Stimulated activated CD4-positive, alpha-beta T cell treated with anti-CD3 and anti-CD28 coated beads, Interleukin-12 subunit alpha, Interleukin-12 subunit beta, amount 100 ng/mL, for 4 hours (primary cell): ENCODE measurements at places on chromosomes 2 and 18.

DNA sequence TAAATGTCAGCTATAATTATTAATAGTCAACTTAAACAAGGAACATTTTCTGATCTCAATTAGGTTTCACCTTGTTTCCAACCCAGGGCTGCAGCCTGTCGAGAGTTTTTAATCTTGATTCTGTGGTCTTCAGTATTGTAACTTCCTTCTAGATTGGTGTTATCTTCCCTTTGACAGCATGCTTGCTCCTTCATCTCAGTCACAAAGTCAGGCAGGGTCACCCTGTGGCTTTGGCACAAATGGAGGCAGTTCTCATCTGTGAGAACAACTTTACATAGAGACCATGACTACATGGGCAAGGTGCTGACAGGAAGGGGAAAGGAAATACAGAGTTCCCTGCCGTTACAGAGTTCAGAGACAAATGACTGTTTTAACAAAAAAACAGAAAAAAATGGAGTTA is 50.5 kb downstream of the HNRNPLL start:
- DNase-seq, result no peak

DNA sequence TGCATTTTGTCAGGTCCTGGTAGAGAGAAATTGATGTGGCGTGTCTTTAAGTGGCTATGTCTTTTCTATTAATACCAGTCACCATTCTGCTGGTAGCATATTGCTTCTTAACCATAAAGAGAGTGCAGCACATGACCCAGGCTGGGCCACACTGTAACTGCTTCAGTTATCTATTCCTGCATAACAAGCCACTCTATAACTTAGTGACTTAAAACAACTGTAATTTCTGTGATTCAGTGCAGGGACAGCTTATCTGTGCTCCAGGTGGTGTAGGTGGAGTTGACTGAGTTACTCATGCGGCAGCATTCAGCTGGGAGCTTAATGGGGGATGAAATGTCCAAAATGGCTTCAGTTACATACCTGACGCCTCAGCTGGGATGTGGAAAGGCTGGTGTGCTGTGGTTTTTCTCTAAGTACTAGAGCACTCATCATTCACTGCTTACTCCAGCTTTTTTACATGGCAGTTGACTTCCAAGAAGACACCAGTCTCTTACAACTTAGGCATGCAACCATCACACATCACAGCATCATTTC is 742.4 kb downstream of the SATB2 start:
- no peak for DNase-seq

DNA sequence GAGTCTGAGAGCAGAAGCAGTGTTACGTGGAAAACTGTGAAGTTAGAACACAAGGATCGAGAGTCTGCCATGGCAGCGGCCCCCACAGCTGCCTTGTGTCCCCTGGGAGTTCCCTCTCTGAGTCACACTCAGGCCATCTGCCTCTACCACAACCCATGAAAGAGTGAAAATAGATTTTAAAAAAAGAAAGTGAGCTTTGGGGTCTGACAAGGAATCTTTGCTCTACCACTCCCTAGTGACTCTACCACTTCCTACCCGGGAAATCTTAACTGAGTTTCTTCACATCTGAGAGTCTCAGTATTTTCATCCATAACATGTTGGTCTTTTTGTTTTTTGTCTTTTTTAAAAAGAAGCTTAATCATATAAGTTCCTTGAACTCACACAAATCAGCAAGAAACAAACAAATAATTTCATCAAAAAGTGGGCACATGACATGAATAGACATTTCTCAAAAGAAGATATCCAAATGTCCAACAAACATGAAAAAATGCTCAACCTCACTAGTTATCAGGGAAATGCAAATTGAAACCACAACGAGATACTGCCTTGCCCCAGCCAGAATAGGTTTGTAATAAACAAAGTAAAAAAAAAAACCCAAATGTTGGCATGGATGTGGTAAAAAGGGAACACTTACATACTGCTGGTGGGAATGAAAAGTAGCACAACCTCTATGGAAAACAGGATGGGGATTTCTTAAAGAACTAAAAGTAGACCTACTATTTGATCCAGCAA is 2.4 kb upstream of the MSGN1 start:
- no peak for DNase-seq

- DNase-seq, result no peak
Observed at GRCh38 chr2:10071176-10071575, 9.0 kb downstream of the CYS1 start.

DNA sequence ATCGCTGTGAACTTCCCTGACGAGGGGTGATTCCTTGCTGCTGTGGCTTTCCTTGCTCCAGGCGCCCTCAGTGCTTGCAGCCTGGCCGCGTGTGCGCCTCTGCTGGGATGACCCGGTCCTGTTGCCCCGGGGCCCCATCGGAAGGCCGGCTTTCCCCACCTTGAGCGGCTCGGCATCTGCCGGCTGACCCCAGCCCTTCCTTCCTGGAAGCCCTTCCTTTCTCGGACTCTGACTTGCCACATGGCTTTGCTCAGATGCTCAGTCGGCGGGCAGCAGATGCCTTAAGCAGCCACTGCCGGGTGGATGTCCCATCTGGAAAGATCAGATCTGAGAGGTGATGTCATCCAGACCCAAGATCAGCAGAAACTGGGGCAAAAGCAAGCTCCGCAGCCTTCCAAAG is 100.5 kb upstream of the ODC1 start:
- no peak for DNase-seq

DNA sequence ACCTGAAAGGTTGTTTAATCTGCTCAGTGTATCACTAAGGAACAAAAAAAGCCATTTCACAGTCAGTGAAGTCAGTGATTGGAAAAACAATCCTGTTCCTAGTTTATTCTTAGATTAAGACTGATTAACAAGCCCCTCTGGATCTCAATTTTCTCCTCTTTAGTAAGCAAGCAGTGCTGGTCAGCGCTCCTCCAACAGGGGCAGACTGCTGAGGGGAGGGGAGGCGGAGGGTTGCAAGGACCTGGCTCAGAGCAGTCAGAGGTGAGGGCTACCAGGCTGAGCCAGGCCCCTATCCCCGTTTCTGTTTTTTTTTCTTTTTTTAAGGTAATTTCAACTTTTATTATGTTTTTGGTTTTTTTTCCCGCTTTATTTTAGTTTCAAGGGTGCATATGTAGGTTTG is 24.7 kb upstream of the KCNS3 start:
- DNase-seq, result no peak
